Endothelial cell of umbilical vein (primary cell): ENCODE measurements at places on chromosomes 12 and 14. TPM values are rescaled to one million over a fixed set of nuclear protein-coding genes. Genes with fewer than 3 reads are reported as not detected.

GRCh38 chr14:70555890-70556289 lies 21.1 kb upstream of the ADAM20 start:
- H3K36me3 ChIP-seq = no peaks in the 10 kb centered on the region
- no peak overlapping the region for H3K4me3 ChIP-seq

GRCh38 chr14:72535485-72535884 lies 358.4 kb downstream of the DPF3 start:
- H3K4me1 ChIP-seq = no peaks in the 10 kb centered on the region
- no peak for DNase-seq
- no peak overlapping the region for H3K27ac ChIP-seq
- peaks cover 4% of the 10 kb centered on the region for H3K27me3 ChIP-seq
- no peak overlapping the region for H3K4me3 ChIP-seq

Gene BCL2L2
- total RNA-seq = 24.3 and 26.2 TPM in 2 replicates

- no peaks in the 10 kb centered on the region for H3K4me1 ChIP-seq
- no peaks in the 10 kb centered on the region for H3K27me3 ChIP-seq
- H3K36me3 ChIP-seq = peaks cover 3% of the 10 kb centered on the region
- no peak overlapping the region for H3K4me3 ChIP-seq
- H3K27ac ChIP-seq = no peak overlapping the region
These were observed 78.9 kb downstream of the NCOR2 start for GRCh38 chr12:124488520-124488919.

DNA sequence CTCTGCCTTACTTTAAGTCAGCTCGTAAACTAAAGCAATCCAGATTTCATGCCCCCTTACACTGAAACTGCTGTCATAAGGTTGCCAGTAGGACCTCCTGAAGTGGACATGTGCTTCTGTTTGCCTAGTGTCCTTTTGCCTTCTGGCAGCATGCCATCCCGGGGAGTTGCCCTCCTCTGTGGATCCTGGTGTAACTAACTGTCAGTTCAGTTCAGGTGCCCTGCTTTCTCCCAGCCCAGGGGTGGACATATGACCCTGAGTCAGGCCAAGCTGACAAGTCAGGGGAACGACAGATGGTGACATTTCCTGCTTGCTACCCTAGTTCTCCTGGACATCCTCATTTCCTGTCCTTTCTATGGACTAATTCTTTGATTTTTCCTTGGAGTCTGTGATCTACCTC lies 25.6 kb downstream of the AKAP6 start:
- H3K4me3 ChIP-seq = no peak overlapping the region
- H3K4me1 ChIP-seq = no peaks in the 10 kb centered on the region

DNA sequence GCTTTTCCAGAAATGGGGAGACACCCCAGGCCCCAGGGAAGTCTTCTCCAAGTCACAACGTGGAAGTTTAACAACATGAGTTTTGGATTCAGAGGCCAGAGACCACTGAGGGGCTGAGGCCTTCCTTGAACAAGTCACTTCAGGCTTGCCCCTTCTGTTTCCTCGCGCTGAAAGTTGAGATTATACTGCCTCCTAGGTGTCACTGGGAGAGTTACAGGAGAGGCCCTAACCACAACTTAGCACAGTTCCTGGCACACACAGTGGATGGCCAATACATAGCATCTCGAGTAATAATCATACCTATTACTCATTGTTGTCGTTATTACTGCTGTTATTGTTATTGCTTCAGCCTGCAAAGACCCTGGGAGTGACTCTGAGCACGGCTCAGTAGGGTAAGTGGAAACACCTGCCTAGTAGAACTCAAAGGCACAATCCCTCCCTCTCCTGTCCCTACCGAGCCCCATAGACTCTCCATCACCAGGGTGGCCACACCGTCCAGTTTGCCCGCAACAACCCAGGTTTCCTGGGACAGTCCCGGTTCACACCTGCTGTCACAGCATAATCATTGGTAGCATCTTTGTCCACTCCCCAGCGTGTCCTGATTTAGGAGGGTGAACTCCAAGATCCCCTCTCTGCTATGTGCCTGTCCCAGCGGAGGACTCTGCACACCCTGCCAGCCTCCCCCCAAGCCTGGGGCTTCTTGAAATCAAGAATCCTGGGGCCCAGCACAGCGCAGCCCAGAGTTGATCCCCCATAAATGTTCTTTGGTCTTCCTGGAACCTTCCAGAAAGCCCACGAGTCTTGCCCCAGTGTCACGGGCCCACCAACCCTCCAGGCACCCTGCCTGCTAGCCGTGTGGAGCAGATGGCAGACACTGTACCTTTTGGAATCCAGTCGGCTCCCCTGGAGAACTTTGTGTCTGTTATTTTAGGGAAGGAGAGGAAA lies 85.0 kb downstream of the SYNE3 start:
- no peaks in the 10 kb centered on the region for H3K4me1 ChIP-seq
- H3K36me3 ChIP-seq = peaks cover 6% of the 10 kb centered on the region
- H3K4me3 ChIP-seq = no peak overlapping the region
- DNase-seq = peak; percentile 27
- no peak overlapping the region for H3K27ac ChIP-seq
